ENCODE measurements at places on chromosomes 1 and 21. TPM values are rescaled to one million over a fixed set of nuclear protein-coding genes. Genes with fewer than 3 reads are reported as not detected.
A peak's percentile ranks its signal among the peaks of the same experiment; 100 is the strongest.

Gene NBPF20
- 1.7 TPM for total RNA-seq

DNA sequence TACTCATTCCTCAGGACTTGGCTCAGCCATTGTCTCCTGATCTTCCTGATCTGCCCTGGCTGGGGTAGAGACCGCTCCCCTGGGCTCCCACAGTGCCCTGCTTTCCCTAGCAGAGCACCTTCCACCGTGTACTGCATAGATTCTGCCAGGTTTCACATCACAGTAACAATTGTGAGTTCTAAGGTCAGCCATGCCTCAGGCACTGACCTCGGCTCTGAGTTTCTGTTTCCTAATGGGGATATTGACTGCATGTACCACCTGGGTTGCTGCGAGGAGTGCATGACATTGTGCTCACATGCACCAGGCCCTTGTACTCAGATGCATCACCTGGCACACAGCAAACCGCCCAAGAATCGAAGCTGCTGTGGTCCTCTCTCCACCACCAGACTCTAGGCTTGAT, 46.0 kb downstream of the HSPG2 start:
- ATAC-seq, result no peak

DNA sequence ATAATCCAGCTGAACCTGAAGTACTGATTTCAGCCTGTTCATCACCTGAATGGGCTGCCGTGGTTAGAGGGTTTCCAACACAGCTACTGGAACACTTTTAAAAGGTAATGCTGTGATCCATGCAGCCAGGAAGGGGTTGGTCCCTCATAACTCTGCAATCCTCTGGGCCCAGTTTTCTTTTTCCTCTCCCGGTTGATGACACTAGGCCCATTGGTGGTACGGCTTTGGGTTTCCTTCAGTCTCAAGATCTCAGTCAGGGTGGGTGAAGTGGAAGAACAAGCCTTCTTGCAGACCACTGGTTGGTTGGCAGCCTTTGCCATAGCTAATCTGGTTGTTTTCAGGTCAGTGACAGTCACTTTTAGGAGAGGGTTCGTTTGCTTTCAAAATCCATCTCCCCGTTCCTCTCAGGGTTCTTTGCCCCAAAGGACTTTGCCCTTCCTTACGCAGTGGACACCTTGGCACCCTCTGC, 502 bp upstream of the SLC35A3 start:
- ATAC-seq, result peak; percentile 6

Gene NPHS2
- not detected for total RNA-seq

DNA sequence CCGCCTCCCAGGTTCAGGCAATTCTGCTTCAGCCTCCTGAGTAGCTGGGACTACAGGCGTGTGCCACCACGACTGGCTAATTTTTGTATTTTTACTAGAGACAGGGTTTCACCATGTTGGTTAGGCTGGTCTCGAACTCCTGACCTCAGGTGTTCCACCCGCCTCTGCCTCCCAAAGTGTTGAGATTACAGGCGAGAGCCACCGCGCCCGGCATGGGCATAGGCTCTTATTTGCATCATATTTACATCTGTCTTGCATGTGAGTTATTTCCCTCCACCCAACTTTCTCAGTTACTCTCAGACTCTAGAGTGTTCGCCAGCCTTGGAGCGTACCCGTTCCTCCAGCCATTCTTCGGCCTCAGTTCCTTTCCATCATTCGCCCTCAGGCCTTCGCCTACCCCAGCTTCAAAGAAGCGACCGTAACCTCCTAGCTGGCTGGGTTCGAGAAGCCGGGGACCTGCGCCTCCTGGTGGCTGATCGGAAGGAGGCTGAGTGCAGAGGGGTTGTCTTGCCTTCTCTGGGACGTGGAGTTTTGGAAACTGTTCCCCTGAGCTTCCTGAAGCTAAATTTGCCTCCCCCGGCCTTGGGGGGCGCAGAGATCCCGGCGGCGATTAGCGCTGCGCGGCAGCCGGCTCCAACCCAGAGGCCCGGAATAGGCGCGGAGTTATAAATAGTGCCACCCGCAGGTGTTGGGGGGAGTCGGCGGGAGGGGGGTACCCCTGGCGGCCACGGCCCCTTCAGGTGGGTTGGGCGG, 3.6 kb upstream of the ZBTB7B start:
- no peak for ATAC-seq

GRCh38 chr1:189607477-189608096, 870.1 kb downstream of the BRINP3 start:
- ATAC-seq, result no peak

- ATAC-seq, result no peak
These were observed 222.9 kb downstream of the COP1 start for GRCh38 chr1:175984057-175984812.

Gene BARHL2
- total RNA-seq, result not detected

Gene PLPP3
- total RNA-seq, result 219 TPM

DNA sequence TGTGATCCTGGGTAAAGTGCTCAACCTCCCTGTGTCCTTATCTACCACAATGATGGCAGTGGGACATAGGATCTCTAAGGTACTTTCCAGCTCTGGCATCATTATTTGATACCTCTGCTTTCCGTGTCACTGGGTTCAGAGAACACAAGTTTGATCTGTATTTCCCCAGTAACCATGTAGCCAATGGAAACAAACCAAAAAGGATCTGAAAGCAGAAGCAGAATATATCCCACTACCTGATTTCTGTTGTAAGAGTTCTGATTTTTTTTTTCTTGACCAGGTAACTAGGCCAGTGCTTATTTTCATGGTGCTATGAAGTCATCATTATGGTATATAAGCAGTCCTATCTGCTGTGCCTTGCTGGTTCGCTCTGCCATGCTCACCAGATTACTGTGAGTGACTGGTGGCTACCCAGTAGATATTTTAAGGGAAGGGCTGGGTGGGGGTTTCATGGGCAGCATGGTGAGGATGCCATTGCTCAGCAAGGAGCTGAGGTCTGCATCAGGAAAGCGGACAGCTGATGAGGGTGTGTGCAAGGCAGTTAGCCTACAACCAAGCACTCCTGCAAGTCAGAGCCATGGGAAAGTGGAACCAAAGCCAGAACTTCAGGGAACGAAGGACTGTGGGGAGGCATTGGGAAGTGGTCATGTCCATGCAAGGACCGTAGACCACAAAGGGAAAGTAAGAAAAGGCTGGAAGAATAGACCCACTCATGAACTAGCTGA, 104.9 kb upstream of the EDEM3 start:
- no peak for ATAC-seq

Gene MTARC1
- 8.1 TPM for total RNA-seq

DNA sequence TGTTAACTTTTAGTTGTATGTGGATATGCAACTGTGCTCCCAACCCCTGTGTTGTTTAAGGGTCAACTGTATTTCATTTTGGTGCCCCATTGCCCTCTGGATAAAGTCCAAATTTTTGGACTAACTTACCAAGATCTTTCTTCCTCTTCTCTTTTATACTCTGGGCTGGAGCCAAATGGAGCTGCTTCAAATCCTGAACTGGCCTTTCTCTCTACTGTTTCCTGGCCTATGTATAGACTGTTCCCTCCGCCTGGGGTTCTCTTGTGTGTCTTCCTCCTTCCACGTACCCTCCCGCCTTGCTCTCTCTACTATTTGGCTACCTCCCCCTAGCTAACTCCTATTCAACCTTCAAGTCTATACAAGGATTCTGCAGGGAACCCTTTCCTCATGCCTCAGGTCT, 8.4 kb upstream of the CDC14A start:
- ATAC-seq, result no peak

DNA sequence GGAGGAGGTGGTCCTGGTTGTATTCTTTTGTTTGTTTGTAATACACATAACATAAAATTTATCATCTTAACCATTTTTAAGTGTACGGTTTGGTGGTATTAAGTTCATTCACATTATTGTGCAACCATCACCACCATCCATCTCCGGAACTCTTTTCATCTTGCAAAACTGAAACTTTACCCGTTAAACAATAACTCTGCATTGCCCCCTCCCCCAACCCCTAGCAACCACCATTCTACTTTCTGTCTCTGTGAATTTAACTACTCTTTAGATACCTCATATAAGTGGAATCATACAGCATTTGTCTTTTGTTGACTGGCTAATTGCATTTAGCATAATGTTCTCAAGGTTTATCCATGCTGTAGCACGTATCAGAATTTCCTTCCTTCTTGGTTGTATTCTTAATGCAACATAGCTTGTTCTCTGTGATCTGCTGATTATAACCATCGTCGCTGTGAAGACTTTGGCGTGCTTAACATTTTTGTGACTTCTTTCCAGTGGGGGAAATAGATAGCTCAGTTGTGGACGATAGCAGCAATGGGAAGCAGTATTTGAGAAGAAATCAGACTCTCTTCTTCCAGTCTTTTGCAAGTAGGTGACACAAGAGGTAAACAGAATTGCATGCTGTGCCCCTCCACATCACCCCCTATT, 117.5 kb upstream of the HOOK1 start:
- no peak for ATAC-seq

DNA sequence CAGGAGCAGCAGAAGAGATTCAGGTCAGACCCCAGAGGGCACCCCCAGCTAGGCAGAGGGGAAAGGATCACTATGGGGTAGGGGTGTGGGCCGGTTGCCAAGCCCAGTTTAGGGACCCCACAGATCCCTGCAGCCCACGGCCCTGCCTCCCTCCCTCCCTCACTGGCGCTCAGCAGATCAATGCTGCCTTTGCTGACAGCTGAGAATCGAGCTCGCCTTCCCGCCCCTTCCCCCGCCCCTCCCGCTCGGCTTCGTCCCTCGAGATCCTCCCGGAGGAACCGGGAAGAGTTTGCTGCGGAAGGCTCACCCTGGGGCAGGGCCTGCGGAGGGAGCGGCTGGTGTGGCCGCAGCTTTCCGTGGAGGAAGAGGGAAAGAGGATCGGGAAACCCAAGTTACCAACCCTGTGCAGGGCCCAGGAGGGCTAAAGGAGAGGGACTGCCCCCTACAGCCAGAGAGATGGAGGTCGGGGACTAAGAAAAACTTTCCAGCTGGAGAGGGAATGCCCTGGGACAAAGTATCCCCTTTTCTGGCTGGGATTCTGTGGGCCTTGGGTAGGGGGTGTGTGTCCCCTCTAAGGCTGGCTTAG, 1.1 kb upstream of the KCNQ4 start:
- peak; percentile 6 for ATAC-seq

Gene LCE1A
- total RNA-seq, result not detected

DNA sequence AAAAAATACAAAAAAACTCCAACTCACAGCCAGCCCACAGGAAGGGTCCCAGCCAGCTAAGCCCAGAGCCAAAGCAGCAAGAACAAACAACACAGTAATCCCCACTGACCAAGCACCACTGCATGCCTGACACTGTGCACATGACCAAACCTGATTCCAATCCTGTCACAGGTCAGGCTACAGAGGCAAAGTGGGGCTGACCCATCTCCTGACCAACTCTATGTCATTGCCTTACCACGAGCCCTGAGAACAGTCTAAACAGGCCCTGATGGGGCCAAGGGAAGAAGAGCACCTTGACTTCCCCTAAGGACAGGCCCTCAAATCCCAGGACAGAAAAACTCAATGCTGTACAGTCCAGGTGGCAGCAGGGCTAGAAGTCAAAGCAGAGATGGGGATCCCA, 2.4 kb downstream of the LSS start:
- ATAC-seq, result no peak

All from gastroesophageal sphincter (tissue), 4 donors.